ENCODE measurements at places on chromosomes 3 and 15.

GRCh38 chr15:67050062-67050461 is 15.3 kb upstream of the SMAD3 start:
- no peak for DNase-seq

DNA sequence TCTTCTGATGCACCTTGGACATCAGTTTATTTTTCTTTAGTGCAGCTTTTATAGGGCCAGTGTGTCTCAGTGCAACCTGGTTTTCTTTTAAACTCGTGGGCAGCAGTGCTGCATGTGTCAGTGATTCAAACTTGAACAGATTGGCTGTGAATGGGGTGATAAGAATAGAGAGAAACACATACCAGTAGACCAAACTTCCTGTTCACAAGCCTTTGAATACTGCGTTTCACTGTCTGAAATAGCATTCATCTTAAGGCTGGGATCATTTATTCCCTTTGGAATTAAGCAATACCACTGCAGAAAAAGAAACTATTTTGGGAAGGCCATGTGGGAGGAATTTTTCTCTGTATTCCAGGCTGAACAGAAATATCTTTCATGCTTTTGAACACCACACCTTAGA is 51.7 kb downstream of the PHLDB2 start:
- no peak for DNase-seq

GRCh38 chr15:26129852-26130251 is 266.7 kb upstream of the ATP10A start:
- no peak for DNase-seq

- DNase-seq = no peak
Observed at GRCh38 chr3:127158614-127159229, 34.2 kb upstream of the PRR23E start.

GRCh38 chr3:101695779-101696372 is 9.4 kb upstream of the RPL24 start:
- no peak for DNase-seq

GRCh38 chr15:66246937-66247336 is 6.6 kb downstream of the MEGF11 start:
- no peak for DNase-seq

- DNase-seq = no peak
Observed at GRCh38 chr3:5437783-5438323, 250.3 kb downstream of the EDEM1 start.

DNA sequence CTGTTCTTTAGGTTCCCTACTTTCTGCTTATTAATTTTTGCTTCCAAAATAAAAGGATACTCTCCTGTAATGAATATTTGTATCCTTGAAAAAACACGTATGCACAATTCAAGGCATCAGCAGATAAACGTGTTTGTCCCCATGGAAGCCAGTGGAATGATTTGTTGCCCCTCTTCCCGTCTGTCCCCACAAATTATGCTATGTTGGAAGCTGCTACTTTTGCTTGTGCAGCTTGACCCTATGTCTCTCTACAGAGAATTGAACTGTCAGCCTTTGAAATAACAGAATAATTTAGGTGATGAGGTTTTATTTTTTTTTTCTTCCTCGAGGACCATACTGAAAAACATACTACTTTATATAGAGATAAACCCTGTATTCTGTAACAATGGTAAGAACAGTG is 401.5 kb upstream of the GOLIM4 start:
- no peak for DNase-seq

DNA sequence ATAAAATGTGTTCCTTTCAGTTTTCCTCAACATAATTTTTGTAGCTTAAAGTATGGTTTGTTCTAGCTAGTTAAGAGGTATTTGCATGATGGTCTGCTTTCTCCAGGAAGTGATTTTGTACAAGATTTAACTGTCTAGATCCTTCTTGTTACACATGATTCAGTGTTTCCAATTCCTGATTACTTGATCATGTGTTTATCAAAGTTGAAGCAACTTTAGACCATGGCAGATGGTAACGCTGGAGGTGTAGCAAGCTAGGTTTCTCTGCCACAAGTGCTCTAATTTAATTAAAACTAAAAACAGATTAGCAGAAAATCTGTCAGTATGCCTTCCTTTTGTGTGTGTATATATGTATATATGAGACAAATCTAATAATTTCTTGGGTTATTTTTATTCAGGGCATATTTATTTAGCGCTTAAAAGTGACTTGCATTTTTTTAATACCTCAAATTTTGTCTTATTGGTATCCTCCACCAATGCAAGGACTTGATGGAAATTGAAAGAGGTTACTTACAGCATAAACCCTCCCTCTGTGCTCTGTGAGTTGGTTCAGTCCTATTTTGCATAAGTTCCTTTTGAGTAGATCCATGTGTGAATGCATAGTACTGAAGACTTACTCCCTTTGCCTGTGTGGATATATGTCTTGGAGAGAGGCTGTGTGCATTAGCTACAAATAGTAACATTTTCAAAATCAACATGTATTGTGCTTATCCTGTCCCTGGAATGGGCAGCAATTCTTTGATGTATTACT is 157.3 kb upstream of the CGNL1 start:
- DNase-seq = no peak

DNA sequence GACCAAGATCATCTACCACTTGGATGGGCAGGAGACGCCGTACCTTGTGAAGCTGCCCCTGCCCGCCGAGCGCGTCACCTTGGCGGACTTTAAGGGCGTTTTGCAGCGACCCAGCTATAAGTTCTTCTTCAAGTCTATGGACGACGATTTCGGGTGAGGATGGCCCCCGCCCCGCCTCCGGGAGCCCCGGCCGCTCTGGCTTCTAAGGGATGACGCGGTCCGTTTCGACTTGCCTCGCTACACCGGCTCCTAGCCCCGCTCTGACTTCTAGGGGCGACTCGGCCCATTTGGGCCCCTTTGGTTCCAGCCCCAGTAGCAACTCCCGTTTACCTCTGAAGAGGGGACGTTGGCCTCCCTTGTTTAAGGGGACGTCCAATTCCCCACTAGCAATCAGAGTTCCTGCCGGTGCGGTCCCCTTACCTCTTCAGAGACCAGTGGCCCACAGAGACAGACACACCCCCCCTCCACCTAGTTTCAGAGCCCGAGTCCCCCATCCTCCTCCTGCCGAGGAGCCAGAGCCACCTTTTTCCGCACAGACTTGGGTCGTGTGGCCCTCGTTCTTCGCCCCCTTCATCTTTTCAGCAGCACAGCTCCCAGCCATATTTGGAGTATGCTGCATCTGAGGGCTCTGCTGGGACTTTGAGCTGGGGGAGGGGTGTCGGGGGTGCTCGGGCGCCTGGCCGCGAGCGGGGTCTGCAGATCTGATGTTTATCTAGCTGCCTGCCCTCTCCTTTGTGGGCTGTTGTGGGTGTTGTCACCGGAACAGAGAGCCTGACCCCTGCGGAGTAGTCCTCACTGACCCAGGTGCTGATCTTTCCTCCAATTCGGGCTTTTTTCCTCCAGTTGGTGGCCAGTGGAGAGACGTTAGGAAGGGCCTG is 706 bp downstream of the DVL3 start:
- peak; percentile 90 for DNase-seq

- no peak for DNase-seq
Observed at GRCh38 chr3:59424268-59425010, 374.6 kb upstream of the CFAP20DC start.

DNA sequence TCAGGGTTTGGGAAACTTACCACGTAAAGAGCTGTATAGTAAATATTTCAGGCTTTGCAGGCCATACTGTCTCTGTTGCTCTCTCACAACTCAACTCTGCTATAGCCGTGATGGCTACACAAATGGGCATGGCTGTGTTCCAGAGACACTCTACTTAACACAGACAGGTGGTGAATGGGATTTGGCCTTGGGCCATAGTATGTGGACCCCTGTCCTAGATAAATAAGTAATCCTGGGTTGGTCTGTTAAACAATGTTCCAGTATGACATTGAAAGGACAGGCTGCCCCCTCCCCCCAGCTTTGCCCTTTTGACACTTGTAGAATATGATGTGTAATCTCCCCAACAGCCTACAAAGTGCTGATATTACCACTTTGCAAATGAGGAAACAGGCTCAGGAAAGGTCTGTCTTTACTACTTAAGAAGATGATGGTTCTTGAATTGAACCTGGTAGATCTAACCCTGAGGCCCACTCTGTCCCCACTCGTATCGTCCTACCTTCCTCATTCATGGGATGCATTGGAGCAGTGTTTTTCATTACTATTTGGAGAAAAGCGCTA is 38.4 kb downstream of the SLCO3A1 start:
- DNase-seq = no peak

- no peak for DNase-seq
Observed at GRCh38 chr3:138578141-138578540, 15.9 kb downstream of the CEP70 start.

DNA sequence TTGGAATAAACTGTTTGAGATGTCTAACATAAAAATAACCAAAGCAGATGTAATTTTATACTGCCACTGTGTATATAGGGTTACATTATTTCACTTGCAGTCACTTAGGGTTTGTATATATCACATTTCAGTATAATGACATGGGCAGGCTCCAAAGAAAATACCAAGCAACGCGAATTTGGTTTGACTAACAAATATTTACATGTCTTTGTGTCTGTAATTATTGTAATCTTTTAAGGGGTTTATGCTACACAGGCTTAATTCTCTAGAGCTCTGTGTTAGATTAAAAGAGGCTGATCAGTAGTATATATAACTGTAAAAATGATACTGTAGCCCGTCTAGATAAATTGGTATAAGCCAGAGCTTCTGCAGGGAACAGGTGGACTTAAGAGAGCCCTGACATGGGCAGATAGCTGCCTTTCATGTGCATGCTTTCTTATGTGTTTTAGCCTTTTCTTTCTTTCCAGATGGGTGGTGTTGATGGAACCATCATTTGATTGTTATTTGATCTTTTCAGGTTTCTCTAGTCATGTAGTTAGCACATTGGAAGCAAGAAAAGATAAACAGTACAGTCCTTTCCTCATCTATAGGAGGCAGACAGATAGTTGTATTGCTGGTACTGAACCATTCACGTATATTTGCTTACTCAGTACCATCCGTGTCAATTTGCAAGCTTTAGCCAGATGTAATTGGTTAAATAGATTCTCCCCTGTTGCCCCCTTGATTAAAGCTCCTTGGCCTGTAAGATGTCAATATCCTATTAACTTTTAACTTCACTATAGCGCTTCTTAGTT is 86.1 kb downstream of the GALK2 start:
- DNase-seq = no peak

DNA sequence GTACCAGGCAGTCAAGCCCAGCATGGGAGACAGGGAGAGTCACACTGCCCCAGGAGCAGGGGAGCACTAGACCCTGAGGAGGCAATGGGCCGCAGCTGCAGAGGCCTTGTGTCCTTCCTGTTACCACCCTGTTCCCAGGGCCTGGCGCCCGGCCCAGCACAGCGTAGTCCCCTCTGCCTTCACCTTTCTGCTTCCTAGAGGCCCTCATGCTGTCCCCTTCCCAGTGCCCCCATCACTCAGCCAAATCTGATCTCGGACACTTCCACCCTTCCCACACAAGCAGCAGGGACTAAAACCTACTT is 6.9 kb upstream of the TBC1D2B start:
- DNase-seq = peak; percentile 41

GRCh38 chr3:170705131-170705530 is 119.3 kb upstream of the SLC7A14 start:
- DNase-seq = no peak

- DNase-seq = no peak
Observed at GRCh38 chr15:69299943-69300588, 1.4 kb downstream of the PAQR5 start.

DNA sequence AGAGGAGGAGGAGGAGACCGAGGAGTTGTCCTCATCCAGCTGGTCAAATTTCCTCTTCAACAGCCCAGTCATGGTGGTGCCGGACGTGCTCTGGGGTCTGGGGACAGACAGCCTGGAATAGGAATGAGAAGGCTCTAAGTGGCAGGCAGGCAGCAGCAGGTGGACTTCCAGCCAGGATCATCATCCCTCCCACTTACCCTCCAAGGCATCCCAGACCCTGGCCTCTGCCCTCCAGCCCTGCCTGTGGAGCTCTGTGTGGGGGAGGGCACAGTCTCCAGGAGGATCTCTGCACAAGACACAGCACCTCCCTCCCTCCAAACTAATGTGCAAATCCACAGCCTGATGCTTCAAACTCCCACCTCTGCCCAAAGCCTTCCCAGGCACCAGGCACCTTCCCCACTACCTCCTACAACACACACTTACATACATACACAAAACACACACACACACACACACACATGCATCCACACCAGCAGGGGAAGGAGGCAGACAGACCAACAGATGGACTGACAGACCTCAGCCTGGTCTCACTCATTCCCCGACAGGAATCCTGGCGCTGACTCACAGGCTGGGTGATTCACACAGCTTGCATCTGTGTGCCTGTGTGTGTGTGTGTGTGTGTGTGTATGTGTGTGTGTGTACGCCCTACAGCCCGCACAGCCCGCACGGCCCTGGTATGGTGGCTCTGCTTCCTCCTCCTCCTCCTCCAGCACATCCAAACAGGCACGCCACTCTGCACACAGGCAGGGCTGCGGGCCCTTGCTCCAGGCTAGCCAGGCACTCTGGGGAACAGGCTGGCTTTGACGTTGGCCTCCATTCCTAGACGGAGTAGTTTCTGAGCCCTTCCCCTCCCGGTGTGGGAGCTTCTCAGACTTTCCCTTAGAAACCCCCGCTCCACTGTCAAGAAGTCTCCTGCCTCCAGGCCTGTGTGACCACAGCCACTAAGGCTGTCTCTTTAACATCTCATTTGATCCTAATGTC is 6.5 kb downstream of the CSRNP1 start:
- peak; percentile 63 for DNase-seq

GRCh38 chr3:28982906-28983305 is 298.0 kb upstream of the RBMS3 start:
- DNase-seq = no peak

GRCh38 chr3:16126634-16127033 is 47.8 kb upstream of the GALNT15 start:
- no peak for DNase-seq

DNA sequence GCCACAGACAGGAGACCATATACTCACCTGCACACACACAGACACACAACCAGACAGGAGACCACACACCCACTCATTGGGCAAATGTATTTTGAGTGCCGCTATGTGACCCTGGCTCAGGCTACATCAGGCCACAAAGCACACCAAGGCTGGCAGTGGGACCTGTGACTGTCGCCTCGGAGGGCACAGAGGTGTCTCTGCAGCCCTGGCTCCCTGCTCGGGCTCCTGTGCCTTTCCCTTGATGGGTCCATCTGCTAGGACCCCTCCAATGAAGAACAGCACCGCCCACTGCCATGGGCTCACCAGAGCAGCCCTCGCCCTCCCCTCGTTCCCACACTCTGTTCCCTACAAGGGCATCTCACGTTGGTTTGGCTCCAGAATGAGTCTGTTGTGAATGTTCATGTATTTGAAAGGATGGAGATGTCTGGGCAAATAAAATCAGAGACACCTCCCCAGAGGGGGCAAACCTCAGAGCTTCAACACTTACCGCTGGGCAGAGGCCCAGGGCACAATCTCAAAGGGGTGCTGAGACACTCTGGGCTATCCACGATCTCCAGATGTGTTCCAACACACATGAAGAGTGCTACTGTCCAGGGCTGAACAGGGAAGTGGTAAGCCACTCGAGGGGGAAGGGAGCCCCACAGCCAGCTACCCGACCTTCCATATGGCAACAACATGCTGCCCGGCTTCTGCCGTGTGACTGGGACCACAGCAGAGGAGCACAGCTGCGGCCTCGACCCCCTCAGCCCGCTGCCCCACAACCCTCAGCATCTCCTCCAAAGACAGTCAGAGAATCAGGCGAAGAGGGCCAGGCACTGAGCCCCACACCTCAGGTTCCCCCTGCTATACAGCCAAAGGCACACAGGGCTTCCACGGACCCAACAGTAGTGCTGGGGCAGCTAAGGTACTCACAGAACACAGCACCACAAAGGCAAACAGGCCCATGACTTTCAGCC is 74.9 kb downstream of the OCA2 start:
- no peak for DNase-seq

GRCh38 chr3:136250903-136251460 is 842 bp downstream of the PCCB start:
- peak; percentile 96 for DNase-seq

GRCh38 chr3:43503067-43503728 is 118.6 kb downstream of the ANO10 start:
- DNase-seq = no peak

Measured in posterior cingulate gyrus (tissue), 11 donors.